Left renal cortex interstitium (tissue), 4 donors: ENCODE measurements at places on chromosomes 2 and 18.

DNA sequence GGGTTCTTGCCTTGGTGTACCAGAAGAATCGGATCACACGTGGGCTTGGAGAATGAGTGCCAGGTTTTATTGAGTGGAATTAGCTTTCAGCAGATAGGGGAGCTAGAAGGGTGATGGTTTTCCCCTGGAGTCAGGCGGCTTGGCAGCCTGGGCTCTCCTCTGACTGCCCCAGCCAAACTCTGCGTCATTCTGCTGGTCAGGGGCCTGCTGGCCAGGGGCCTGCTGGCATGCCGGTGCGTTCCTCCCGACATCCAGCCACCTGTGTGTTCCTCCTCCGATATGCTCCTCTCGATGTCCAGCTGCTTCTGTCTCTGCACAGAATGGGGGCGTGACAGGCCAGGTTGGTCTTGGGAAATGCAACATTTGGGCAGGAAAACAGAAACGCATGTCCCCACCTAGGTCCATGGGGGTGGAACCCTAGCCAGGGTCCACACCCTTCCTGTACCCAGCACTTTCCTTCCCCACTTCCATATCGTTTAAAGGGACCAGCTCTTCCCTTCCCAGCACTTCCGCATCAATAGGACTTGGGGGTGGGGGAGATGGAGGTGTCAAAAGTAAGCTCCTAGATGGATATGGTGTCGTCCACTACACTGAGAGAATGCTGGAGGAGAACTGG lies 85.3 kb downstream of the VWA3B start:
- DNase-seq = no peak

GRCh38 chr2:47339745-47340541 lies 63.0 kb upstream of the MSH2 start:
- DNase-seq = no peak

- no peak for DNase-seq
These were observed 849.1 kb upstream of the SALL3 start for GRCh38 chr18:78130232-78131195.

- DNase-seq = no peak
These were observed 113.6 kb downstream of the DIS3L2 start for GRCh38 chr2:232075080-232075479.

- no peak for DNase-seq
These were observed 80.7 kb upstream of the NABP1 start for GRCh38 chr2:191597186-191597751.
